ENCODE measurements at places on chromosomes 4 and X.

DNA sequence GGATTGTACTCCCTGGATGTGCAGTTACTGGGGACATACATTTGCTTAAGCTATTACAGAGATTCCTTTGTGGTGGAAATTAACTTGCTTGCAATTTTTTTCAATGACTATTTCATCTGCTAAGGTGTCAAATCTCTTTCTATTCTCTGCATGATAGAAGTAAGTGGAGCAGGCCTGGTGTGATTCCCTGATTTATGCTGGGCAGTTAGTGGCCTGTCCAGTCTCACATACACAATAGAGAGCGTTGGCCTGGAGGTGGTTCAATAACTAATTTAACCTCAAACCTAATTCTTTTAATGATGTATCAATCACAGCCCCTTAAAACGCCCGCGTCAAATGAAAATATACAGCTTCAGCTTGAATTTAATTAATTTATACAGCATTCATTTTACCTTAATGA, 28.5 kb downstream of the VCX3A start:
- ATAC-seq, result no peak

DNA sequence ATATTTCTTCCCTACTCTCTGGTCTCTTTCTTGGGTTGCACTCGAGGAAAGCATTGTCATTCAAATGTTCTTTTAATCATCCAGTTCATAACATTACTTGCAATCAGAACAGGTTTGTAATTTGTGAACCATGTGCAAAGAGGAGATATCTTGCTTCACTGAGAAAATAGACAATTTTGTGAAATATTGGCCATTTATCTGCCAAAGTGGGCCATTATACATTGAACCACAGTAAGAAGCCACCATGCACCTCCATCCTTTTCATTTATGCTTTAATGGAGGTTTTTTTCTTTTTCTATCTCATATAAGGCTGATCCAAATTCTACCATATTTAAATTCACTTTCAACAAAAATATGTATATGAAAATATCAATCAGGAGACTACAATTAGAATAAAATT, 335.3 kb upstream of the AADAT start:
- ATAC-seq, result no peak

DNA sequence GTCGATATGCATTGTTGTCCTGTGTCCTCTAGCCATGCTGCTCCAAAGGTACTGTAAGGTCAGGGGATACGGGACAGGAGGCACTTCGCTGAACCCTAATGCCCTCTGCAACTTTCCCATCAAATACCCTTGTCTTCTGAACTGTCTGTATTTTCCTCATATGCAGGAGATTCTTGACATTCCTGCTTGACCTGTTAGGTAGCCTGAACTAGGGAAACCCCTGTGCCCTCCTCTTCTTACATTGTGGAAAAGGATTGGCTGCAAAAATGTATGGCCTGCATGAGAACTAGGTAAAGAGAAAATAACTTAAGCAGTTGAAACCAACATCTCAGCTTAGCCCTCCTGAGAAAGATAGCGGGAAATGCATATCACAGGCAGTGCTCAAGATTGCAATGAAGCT, 11.4 kb downstream of the RTL8B start:
- ATAC-seq, result no peak

DNA sequence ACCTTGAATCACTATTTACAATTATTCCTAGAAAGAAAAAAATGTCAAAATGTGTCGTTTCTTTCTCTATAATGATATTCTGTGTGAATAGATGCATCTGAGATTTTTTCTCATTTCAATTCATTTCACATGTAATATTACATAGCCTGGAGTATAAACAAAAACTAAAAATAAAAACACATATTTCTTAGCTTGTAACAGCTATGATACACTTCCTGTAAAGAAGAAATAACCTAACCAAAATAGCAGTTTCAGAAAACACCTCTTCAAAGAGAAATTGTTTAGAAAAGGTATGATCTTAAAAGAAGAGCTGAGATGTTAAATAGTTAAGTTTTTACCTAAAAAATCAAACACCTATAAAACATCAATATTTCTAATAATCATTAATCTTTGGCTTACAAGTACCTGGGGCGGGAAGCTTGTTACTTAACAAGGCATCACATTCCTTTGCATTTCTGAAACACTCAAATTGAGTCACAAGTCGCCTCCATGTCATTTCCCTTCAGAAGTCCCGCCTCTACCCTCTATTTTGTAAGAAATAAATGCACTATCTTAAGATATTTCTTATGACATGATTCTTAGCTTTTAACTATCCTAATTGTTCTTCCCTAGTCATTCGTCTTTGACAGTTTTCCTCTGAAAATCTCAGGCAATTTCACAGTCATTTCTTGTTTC, 76.5 kb downstream of the PCDH18 start:
- ATAC-seq, result no peak

GRCh38 chr4:17664755-17665154, 50.3 kb downstream of the MED28 start:
- no peak for ATAC-seq

DNA sequence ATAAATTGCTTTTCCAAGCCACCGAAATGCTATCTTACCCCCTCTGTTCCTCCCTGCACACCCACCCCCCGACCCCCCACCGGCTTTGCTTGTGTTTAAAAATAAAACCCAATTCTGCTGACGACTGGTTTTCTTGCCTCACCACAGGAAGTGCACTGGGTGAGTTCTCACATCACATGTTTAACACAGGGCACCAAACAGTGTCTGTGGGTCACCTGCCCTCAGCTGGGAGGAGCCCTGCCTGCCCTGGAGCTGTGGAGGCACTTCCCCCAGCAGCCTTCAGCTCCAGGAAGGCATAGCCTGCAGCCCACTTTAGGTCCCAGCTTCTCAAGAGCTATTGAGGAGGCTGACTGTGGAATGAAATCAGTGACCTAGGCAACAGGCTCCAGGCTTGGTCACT, 8.8 kb downstream of the TMEM255A start:
- ATAC-seq, result peak; percentile 67

DNA sequence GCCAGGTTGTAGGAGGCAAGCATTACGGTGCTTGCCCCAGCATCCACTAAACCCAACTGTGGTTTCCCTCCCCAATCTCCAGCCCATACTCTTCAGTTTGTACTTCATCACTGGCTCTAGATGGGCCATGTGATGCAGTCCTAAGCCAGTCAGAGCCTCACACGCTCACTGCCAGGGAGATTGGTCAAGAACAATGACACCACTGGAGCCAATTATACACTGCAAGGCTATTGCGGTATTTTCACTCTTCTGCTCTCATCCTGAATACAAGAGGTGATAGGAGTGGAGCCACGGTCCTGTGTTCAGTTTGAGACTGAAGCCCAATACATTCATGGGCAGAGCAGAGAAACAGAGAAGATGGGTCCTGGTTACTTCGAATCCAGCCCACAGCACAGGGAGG, 58.4 kb downstream of the SEPSECS start:
- no peak for ATAC-seq

- ATAC-seq, result no peak
Measured at GRCh38 chr4:160485071-160485687, 1382.3 kb downstream of the RAPGEF2 start.

DNA sequence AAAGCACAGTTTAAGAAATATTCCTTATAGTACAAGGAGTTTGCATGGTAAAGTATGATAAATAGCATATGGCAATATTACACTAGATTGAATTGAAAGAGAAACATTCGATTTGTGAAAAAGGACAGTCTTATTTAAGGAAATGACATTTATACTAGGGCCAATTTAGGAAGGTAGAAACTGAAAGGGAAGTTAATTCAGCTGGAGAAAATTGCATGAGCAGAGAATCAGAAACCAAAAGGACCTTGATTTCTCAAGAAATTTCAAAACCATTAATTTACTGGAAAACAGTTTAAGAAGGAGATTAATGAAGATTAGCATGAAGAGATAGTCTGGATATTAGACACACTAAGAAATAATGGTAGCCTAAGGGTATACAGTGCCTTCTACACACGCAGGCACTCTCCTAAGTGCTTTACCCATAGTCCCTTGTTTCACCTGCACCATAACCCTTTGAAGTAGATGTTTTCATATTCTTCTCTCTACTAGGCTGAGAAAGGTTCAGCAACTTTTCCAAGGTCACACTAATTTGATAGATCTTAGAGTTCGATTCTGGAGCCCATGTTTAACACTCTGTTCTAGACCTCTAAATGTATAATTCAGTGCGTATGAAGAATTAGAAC, 259.1 kb upstream of the SLIT2 start:
- no peak for ATAC-seq

DNA sequence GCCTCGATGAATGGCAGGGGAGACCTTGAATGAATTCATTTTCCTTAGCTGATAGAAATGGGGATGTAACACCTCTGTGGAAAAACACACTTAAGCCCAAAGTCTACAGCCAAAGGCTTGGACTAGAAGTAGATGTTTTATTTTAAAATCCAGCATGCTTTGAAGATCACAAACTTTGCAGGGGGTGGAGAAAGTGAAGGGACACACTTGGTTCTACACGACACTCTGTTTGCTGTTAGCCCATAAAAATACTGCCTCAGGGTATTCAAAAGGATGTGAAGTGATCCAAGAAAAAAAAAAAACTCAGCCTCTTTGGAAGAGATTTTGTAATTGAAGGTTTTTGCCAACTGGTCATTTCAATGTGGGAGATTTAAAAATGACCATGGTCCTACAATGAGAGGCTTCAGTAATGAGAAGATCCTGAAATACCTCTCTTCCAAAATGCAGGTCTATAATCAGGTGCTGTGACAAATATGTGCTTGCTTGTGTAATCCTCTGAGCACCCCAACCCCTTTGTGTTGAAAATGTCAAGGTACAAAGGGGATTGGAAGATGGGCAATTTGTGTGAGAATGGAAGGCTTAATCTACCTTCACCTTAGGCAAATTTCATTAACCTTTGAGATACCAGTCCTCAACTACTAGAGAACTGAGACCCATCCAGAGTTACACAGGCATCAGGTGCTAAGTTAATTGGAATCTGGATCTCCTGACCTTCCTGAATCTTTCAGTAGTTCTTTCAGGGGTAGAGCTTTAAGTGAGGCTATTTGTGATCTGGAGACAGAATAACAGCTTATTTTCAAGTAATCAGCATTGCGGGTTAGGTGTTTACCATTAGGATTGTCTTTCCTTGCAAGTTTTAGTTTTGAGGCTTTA, 82.5 kb downstream of the HS6ST2 start:
- no peak for ATAC-seq

DNA sequence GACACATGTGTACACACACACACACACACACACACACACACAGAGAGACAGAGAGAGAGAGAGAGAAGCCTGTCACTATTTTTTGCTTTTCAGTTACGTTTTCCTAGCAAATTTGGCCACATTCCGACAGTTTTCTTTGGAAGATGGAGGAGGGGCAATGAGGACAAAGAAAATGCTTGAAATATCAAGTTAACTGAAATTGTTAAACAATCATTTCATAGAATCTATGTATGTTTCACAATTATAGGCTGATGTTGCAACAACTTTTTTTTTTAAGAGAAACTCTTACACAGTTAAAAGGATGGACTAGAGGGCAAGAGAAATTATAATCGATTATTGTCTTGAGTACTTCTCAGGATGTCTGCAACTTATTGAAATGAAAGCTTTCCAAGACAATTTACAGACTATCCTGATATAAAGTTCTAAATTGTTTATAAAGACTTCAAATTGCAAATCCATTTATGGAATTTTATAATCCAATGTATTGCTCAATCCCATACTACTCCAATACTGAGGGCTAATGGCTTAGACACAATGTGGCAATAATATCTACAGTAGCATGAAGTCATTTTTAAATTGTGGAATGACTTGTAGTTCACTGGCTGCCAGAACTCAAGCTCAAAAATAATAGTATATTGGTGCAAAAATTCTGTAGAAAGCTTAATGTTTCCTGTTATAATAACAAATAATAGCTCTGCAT, 647.0 kb upstream of the PCDH7 start:
- ATAC-seq, result no peak

DNA sequence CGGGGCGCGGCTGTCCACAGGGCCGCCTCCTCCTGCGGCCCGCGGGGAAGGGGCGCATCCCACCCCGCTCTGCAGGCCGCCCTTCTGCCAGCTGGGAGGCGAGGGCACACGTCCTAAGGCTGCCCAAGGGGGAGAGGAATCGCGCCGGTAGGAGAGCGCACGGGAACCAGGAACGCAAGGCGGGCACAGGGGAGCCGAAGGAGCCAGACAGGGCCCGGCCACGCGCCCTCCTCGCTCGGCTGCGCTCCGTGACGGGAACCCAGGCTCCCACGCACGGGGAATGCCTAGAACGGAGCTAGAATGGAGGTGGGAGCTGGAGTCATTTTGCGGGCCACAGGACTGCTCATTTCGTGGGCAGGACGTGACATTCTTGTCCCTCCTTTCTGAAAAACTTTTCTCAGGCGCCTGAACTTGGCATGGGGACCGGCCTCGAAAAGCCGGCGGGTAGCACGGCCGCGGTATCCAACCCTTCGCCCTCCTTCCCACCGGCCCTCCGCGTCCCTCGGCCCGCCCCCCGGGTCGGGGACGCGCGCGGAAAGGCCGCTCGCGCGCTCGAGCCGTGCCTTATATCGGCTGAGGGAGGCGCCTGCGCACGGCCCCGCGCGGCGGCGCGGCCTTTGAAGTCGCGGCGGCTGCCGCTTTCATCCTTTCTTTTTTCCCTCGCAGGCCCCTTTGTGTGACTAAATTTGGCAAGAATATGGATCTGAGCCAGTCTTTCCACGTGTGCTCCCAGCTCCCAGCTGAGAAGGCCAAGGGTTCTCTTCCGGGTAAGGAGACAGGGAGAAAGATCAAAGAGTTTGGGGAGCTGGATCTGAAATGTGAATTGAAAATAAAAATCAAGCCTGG, 4.2 kb upstream of the LEF1 start:
- ATAC-seq, result peak; percentile 58

DNA sequence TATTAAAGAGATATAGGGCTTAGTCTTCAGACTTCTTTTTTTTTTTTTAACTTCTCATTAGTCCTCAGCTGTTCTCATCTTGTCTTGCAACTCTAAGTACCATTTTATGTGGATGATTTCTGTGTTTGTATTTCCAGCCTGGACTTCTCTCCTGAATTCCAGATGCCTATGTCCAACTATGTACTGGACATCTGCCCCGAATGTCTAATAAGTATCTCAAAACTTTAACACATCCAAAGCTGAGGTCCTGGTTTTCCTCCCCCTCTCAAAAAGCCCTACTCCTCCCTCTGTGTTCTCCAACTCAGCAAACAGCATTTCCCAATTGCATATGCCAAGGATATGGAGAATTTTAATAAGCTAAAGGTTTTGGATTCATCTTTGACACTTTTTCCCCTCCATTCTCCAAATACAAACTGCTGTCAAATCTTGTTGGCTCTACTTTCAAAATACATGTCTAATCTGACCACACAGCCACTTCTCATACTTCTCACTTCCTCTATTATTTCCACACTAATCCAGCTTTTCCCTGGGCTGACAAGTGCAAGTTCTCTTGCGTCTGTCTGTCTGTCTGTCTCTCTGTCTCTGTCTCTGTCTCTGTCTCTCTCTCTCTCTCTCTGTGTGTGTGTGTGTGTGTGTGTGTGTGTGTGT, 79.8 kb downstream of the CLCN5 start:
- no peak for ATAC-seq

- no peak for ATAC-seq
Measured at GRCh38 chrX:40727581-40728252, 7.6 kb downstream of the MED14 start.

DNA sequence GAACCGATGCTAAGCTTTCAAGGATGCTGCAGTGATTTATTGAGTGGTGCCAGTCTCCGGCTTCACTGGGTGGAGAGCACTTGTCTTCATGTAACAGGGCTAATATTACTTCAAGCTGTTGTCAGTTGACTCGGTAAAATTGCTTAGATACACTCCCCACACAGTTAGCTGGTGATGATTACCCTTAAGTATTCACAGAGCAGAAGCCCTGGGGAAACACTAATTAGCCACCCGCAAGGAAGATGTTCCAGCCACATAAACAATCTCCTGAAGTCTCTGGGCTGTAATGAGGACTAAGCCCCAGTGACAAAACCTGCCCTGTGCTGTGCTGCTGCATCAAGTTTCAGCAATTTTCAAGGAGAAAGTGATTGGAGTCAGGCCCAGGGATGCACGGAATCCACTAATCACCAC, 37.3 kb upstream of the GK2 start:
- ATAC-seq, result no peak

Measured in activated CD4-positive, CD25-positive, alpha-beta regulatory T cell treated with anti-CD3 and anti-CD28 coated beads, Interleukin-2, amount 50 U/mL, for 24 hours (primary cell).